NT2/D1 (cell line): ENCODE measurements at places on chromosomes 7 and 10.

- no peak for DNase-seq
Measured at GRCh38 chr7:43905209-43905946, 1.0 kb downstream of the URGCP start.

DNA sequence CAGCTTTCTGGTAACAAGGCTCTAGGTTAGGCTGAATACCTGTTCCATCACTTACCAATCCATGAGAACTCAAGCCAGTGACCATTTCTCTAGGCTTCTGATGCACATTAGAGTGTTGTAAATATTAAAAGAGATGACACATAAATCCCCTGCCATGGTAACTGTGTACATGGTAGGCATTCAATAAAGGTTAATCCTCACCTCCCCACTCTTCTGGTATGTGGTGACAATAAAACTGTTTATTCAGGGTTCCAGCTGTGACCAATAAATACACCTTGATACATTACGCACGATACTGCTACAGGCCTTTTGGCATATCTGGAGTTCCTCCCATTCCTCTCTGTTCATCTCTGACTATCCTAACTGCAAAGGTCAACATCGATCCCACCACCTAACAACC is 171.9 kb downstream of the SRPK2 start:
- no peak for DNase-seq

DNA sequence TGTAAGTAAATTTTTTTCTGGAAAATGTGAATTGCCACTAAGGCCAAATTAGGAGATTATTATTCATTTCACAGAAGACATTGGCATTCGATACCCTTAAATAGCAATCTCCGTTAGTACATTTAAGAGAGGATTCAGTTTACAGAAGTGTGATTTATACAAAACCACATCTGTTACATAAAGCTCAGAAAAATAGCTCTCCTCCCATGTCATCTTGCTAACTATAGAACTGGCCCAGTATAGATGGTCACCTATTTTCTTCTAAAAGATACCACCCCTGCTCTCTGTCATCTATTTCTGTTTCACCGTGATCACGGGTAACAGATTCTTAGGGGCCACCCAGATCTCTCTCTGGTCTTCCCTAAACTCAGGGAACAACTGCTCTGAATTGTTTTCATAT is 119.1 kb downstream of the HIP1 start:
- no peak for DNase-seq

- DNase-seq: no peak
Measured at GRCh38 chr7:153385502-153385901, 626.0 kb downstream of the ACTR3B start.

GRCh38 chr7:123329988-123330643 is 130.3 kb upstream of the SLC13A1 start:
- DNase-seq: no peak

- no peak for DNase-seq
Measured at GRCh38 chr10:7251696-7252465, 159.0 kb downstream of the SFMBT2 start.

DNA sequence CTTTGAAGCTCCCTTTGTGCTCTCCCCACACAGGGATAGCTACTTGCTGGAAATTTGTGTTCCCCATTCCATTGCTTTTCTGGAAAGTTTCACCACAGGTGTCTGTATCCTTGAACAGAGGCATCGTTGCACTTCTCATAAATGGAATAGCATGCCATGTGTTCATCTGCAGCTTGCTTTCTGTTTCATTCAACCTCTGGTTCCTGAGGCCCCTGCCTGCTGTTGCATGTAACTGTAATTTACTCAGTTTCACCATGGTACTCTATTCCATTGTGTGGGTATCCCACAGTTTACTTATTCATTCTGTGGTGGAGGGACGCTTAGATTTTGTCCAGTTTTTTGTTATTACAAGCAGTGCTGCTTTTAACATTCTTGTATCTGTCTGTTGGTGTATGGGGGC is 32.0 kb downstream of the EEPD1 start:
- no peak for DNase-seq

GRCh38 chr10:6053303-6053702 is 8.9 kb downstream of the IL2RA start:
- DNase-seq: no peak

GRCh38 chr10:88755753-88756152 is 4.1 kb upstream of the LIPN start:
- no peak for DNase-seq

GRCh38 chr10:59829024-59829423 is 75.8 kb upstream of the MRLN start:
- DNase-seq: no peak

DNA sequence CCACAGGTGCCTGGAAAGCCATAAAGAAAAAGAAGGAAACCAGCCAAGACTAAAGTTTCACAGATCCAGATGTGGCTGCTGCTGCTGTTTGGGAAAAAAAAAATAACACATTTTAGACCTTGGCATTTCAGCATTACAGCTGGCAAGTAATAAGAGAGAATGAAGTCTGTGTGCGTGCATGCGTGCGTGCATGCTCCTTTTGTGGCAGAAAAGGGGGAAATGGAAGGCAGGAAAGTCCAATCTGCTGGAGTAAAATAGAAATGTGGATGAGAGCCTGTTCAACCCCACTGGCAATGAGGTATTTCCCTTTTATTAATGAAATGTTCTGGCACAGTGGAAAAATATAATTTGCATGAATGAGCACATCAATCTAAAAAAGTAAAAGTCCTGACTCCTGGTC is 137.0 kb upstream of the SEMA3A start:
- no peak for DNase-seq

DNA sequence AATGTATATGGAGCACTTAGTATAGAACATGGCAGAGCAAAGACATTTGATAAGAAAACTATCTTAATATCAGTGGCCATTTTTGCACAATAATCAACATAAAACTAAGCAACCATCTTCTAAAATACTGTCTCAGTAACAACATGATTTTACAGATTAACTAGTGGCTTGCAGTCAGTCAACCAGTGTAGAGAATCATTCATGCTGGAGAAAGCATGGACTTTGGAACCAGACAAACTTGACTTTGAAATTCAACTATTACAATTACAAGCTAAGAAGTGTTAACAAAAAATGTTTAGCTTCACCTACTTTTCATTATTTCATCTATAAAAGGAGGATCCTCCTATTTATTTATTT is 27.7 kb downstream of the CUBN start:
- DNase-seq: no peak

DNA sequence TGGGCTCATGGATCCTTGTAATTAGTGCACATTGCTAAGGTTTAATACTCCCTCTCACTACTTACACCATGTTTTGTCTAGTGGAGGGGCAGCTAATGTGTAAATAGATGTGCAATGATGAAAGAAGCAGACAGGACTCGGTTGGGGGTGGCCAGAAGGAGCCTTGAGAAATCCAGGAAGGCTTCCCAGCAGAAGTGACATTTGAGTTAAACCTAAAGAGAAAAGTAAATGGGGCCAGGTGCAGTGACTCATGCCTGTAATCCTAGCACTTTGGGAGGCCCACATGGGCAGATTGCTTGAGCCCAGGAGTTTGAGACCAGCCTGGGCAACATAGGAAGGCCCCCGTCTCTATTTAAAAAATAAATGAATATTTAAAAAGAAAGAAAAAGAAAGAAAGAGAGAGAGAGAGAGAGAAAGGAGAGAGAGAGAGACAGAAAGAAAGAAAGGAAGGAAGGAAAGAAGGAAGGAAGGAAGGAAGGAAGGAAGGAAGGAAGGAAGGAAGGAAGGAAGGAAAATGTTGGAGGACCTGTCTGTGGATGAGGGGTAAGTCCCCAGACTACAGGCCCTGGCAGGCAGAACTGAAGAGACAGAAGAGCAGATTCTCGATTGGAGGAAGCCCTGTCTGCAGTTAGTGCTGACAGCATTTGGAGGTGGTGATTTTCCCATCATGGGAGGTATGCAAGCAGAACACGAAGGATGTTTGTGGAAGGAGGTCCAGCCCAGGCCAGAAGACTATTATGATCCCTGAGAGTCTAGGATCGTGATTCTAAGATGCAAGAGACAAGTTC is 3.6 kb downstream of the ELN start:
- no peak for DNase-seq

DNA sequence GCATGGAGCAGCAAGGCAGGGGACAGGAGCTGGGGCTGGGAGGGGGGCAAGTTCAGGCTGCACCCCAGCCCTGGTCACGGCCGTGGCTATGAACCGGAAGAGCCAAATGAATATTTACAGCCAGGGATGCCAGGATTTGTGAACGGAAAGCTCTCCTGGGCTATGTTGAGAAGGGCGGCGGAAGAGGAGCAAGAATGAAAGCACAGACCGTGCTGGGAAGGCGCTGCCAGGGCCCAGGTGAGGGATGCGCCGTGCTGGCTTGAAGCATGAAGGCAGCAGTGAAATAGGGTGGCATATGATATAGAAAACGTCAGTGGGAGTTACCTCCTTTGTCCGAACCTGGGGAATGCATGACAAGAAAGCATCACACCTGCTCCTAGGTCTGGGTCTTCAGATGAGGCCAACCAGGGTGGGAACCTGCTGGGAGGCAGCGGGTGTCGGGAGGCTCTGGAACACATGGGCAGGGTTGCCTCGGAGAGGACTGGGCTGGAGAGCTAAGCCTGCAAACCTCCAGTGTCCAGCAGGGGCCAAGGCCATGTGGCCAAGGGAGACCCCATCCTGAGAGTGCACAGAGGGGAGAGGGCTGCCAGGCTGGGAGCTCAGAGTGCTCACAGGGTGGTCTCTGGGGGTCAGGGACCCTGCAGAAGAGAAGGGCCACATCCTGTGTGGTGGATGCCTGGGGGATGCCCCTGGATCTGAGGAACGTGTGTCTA is 120.6 kb upstream of the TCERG1L start:
- no peak for DNase-seq

GRCh38 chr7:34069676-34070075 is 164.3 kb downstream of the BMPER start:
- no peak for DNase-seq

DNA sequence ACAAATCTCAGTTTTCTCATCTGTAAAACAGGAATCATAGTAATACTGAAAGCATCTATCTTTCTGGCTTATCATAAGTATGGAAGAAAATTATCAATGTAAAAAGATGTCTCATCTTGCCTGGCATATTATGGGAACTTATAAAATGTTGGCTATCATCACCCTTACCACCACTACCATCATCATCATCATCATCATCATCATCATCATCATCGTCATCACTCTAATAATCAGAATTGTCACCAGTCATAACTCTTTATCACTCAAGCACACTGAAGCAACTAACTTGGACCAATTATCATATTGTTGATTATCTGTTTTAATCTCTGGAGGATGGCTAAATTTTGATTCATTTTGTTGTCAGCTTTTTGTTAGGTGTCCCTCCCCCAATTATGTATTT is 825.4 kb downstream of the SORCS3 start:
- no peak for DNase-seq
